ENCODE measurements at places on chromosomes 12 and 14.

DNA sequence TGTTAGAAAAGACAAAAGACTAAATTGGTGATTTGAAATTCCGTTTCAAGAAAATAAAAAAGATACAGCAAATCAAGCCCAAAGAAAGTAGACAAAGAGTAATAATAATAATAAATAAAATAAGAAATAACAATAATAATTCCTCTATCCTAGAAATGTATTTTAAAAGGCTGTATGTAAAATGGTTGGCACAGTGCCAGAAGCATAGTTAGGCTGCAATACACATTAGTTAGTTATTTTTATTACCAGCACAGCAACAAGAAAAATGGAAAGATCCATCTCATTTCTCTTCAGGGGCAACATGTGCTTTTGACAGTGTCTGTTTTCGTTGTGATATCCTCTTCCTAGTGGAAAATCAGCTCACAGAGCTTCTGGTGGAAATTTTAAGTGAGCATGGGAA, 174.1 kb upstream of the TMTC1 start:
- DNase-seq, result no peak

DNA sequence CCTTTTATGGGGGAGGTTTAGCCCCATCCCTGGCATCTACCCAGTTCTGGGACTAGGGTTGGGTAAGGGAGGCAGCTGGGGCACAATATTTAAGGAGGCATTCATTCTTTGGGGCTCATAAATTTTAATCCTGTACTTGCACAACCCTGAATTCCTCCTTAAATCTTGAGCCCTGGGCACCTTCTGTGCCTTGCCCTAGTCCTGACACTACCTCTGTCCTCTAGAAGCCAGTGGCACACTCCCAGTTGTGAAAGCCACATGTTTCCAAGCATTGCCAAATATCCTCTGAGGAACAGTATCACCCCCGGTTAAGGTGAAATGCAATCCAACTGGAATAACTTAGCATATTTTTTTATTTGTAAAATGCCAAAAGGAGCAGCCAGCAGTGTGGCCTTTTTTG, 36.6 kb downstream of the SLC16A7 start:
- no peak for DNase-seq

GRCh38 chr12:11228296-11228879, 41.1 kb downstream of the PRB3 start:
- peak; percentile 59 for DNase-seq

DNA sequence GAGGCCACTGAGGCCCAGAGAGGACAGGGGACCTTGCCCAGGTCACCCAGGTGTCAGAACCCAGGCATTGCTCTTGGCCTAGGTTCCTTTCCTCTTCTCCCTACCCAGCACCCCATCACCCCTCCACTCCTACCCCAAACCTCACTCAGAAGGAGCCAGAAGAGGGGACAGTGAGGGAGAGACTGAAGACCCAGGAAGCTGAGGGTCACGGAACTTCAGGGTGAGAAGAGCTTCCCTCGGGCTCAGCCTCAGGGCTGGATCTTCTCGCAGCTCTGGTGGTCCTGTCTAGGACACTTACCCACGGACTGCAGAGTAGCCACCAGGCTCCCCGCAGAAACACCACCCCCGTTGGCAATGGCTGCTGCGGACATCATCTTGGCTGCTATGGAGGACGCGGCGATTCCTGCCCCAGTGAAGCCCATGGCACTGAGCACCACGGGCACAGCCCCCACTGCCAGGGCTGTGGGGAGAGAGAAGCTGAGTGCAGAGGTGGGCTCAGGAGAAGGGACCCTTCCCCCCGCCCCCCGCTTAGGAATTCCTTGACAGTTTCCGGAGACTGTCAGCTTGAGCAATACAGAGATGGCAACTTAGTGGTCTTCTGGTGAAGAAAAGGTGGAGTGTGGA, 1.1 kb downstream of the IFI27L2 start:
- no peak for DNase-seq

DNA sequence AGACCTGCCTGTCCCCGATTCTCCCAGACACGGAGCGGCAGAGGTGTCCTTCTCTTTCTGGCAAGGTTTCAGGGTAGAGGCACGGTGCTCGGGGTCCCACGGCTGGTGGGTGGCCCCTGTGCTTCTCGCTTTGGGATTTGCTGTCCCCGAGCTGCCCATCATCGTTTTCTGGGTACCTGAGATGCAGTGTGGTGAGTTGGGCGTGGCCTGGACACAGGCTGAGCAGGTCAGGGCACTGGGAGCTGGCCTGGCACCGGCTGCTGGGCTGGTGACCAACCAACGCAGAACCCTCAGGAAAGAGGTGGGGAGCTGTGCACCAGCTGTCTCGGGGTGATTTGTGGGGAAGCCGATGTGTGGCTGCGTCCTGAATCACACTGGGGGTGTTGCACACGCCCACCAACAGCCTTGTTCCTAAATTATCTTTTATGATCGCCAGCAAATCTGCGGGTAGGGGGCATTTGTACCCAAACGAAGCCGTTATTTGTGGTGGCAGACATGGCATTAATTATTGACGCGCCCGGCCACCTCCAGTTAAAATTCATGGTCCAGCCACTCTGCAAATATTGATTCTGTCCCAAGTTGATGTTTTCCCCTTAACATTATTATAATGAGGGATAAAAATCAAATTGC, 61.0 kb downstream of the KIF26A start:
- DNase-seq, result no peak

Measured in HEK293T (cell line).